ENCODE measurements at places on chromosomes 5 and 9. TPM values are rescaled to one million over a fixed set of nuclear protein-coding genes. Genes with fewer than 3 reads are reported as not detected.

MLANA gene
- total RNA-seq, result not detected

SCGB3A2 gene
- total RNA-seq, result not detected

DNA sequence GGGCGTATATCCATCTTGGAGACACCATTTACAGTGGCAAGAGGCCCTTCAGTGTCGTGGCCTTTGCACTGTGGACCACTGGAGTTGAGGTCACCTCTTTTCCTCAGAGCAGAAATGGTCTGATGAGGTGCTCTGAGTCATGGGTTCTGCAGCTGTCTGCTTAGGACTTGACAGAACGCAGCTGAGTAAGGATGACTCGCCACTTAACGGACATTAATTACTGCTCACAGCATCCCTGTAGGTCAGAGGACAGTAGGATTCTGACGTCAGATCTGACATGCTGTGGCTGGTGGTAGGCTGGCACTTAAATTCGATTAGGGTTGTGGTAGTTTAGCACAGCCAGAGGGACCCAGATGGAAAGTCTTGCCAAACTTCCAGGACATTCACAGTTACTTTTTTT lies 479.4 kb downstream of the DMAC1 start:
- no peak for DNase-seq

- no peak for DNase-seq
Measured at GRCh38 chr5:64207978-64208377, 42.3 kb downstream of the RNF180 start.

DNA sequence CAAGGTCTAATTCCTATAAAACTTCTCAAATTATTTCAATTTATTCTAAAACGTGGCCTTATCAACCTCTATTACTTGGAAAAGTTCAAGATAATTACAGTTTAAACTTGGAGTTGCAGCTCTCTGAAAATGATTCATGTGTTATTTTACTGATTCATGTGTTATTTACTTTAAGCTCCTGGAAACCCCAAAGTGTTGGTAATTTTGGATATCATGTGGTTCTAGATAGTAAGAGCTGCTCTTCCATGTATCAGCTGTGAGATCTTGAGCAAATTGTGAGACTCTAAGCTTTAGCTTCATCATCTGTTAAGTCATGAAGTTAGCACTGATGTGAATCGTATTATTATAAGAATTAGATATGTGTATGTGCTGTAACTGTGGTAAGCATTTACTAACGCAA lies 749.2 kb downstream of the TLE4 start:
- no peak for DNase-seq

FOXD4L4 gene
- total RNA-seq, result not detected

WDR38 gene
- not detected for total RNA-seq

- no peak for DNase-seq
Measured at GRCh38 chr5:101535626-101536025, 632.5 kb upstream of the ST8SIA4 start.

DNA sequence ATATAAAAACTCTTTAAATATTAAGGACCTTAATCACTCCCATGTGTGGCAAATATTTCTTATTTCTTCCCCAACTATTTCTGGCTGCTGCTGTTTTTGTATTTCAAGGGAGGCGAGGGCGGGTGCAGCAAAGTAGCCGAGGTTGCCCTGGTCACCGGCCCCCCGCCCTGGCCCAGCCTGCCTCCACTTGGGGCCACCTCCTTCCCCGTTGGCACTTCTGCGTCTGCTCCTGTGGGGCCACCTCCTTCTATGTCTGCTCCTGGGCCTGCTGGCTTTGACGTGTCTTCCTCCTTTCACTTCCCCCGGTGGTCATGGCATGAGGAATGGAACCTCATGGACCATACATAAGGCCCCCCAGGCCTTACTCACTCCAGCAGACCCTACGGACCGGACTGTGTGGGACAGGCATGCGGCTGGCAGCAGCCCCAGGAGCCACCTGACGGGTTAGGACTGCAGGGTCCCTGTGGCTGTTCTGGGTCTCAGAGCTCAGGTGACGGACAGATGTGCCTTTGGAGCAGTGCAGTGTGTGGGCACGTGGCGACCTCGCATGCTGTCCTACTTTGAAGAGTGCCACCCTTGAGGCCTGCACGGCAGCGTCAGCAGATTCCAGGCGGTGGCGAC lies 5.8 kb upstream of the ENTPD8 start:
- no peak for DNase-seq

DNA sequence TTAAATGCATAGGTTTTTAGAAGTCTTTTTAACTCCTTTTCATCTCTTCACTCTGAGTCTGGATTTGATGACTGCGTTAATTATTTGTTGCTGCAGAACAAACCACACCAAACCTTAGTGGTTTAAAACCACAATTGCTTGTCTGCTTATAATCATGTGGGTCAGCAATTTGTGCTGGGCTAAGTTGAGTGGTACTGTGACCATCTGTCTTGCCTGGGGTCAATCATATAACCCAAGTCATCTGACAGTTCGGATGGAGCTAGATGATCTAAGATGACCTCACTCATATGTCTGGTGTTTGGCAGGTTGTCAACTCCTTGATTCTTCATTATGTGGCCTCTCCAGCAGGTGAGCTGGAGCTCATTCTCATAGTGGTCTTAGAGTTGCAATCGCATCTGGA lies 219.1 kb upstream of the ELAVL2 start:
- DNase-seq, result no peak

DNA sequence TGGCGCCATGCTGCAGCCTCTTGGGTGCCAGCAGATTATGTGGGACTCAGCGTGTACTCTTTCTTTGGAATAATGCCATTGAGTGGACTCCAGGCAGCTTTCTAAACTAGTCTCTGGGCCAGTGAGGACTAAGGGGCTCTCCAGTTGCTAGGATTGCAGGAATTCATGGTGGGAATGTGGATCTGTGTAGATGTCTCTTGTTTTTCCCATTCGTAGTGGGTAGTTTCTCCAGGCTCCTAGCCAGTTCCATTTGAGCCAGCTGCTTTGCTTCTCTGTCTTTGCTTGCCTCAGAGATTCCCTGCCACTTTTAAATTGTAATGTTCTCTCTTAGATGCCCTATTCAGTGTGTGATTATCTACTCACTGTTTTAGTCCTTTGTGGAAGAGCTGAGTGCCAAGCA lies 42.6 kb downstream of the SLF1 start:
- DNase-seq, result no peak

- no peak for DNase-seq
Measured at GRCh38 chr5:124581738-124582560, 164.5 kb downstream of the ZNF608 start.

GRCh38 chr5:44632344-44632743 lies 176.4 kb upstream of the MRPS30 start:
- no peak for DNase-seq

DNA sequence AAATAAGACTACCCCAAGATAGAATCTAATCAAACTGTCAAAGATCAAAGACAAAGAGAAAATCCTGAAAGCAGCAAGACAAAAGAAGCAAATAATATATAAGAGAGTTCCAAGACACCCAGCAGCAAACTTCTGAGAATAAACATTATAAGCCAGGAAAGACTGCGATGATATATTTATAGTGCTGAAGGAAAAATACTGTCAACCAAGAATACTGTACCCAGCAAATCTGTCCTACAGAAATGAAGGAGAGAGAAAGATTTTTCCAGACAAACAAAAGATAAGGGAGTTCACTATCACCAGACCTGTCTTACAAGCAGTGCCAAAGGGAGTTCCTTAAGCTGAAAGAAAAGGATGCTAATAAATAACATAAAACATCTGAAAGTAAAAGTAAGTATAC lies 227.4 kb downstream of the DENND1A start:
- no peak for DNase-seq

DNA sequence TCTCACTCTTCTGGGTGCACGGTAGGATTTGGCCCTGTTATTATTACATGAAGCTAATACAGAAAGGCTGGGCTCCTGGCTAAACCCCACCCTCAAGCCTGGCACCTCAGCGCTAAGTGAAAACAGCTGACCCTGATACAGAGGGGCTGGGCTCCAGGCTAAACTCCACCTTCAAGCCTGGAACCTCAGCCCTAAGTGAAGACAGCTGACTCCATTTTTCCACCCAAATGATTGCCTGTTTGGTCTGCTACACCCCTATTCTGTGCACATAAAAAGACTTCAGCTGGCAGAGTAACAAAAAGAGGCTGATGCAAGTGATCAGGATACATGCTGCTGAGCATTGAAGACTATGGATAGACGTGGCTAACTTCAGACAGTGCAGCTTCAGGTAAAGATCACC lies 148.4 kb upstream of the CLINT1 start:
- no peak for DNase-seq

ADAM19 gene
- total RNA-seq, result 1.9 TPM

NIPAL4 gene
- total RNA-seq, result 14.7 TPM

DNA sequence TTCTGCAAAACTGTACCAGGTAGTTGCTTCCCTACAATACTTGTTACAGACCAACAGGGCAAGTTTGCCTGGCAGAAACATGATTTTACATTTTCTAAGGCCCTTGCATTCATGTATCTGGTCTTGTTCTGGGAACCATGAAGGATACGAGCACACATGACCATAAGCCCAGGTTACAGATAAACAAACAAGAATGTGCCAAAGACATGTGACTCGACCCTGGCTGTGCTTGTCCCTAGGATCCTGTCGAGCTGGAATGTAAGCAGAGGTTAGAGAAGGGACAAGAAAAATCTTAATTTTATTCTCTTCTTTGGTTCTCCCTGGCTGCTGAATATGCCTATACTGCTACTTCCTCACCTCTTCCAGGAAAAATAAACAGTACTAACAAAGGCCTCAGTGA lies 32.5 kb downstream of the PTCH1 start:
- DNase-seq, result no peak

DNA sequence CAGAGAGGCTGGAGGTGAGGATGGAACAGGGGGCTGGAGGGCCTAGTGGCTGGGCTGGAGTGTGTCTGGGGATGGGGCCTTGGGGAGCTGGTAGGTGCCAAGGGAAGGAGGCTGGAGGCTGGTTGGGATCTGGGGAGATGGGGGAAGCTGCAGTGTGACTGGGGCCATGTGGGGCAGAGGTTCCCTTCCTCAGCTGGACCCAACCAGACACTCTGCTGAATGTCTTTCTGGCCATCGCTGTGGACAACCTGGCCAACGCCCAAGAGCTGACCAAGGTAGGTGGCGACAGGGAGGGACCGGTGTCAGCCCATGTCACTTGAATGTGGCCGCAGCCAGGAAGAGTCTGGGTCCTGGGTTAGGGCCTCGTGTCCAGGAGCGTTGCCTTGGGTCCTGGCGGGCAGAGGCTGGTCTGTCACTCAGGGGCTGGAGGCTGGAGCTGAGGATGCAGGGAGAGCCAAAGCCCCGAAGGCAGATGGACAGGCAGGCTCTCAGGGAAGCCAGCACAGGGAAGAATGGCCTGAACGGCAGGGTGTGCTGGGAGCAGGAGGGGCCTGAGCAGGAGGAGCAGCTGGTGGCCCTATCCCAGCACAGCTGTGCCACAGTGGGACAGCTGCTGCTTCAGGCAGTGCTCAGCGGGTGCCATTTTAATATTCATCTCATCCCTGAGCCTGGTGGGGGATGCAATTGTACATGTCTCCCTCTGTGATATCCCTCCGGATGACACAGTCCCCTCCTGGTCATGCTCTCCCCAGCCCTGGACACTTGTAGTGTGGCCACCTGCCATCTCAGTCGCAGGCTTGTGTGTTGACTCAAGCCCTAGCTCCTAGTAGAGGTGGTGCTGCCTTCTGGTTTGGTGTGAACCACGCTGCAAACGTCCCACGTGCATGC lies 132.5 kb downstream of the CACNA1B start:
- DNase-seq, result no peak

DNA sequence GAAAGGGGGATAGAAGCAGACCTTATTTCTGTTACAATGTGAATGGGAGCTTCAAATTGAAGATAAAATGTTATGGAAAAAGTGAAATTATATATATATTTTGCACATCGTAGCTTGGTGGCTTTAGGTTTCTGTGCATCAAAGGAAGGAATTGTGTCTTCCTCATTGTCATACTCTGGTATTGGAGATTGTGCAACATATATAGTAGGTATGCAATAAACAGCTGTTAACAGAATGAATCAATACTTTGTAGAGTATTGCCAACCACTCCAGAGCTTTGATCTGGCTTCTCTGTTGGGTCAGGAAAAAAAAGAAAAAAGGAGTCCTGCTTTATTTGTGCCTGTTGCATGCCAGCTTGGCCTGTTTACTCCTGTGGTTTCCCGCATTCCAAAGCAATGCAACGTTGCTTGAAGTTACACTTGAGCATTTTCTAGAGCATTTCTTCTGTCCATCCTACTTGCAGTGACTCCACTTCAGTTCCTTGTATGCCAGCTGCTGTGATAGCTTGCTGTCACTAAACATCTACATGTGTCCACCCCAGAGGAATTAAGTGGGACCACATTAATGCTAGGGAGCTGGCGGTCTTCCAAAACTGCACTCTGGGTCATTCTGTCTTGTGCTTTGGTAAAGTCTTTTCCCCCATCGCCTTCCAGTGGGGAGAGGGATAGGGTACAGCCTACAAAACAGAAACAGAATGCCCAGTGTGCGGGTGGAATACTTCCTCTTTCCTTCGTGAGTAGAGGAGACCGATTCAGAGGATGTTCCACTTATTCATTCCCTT lies 62.0 kb upstream of the MEF2C start:
- no peak for DNase-seq

KIAA0825 gene
- total RNA-seq, result 2.6 TPM

CYSRT1 gene
- total RNA-seq, result 118 TPM

BTNL8 gene
- 0.19 TPM for total RNA-seq

PCDHB10 gene
- total RNA-seq, result 1.3 TPM

GRCh38 chr5:77117161-77117560 lies 30.1 kb upstream of the ZBED3 start:
- DNase-seq, result no peak

RAD50 gene
- total RNA-seq, result 17.1 TPM

DNA sequence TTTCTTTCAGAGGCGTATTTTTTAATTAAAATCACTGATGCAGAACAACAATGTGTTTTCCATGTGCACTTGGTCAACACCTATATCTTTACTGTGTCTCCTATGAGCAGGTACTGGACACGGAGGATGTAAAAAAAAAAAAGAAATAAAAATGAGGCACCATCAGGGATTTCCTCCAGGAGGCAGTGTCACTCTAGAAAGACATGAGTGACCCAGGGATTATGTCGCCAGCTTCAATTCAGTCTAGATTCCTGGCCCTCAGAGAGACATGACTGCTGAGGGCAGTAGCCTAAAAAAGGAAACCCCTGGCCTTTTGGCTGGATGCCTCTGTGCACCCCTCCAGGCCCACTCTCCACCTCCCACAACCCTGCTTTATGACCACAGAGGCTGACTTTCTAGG lies 18.3 kb upstream of the IL33 start:
- no peak for DNase-seq

DNA sequence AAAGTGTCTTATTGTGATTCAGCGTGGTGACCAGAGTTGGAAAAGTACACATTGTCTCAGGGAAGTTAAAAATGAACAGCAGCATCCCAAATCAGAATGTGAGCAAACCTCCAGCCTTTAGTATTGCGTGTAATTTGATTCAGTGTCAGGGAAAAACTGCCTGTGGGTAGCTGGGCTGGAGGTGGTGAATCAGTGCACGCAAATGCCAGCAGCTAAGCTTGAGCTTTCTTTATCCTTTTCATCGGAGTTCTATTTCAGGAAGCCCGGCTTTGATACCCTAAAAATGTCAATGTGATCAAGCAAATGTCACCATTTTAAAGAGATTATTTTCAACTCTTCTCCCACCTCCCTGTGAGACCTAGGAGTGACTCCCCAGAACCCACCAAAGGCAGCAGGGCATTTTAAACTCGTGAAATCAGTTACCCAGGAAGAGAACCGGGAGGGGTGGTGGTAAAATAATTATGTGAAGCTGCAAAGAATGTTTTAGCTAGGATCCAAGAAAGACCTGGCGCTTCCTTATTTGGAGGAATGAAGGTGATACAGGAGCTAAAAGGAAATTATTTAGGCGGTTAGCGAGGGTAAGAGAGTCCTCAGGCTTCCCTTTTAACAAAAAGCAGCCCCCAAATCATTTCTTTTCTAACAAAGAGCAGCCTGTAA lies 25.7 kb upstream of the C5orf47 start:
- DNase-seq, result no peak

LPAR1 gene
- 59.5 TPM for total RNA-seq

- no peak for DNase-seq
Measured at GRCh38 chr5:9188956-9189355, 356.9 kb downstream of the SEMA5A start.
